ENCODE measurements at places on chromosomes 3 and 15.

- no peak for DNase-seq
Observed at GRCh38 chr3:75395580-75396315, 268.4 kb upstream of the FRG2C start.

- no peak for DNase-seq
Observed at GRCh38 chr15:63133786-63134185, 12.1 kb downstream of the LACTB start.

GRCh38 chr3:159941038-159942000 lies 47.3 kb upstream of the IL12A start:
- DNase-seq = no peak

DNA sequence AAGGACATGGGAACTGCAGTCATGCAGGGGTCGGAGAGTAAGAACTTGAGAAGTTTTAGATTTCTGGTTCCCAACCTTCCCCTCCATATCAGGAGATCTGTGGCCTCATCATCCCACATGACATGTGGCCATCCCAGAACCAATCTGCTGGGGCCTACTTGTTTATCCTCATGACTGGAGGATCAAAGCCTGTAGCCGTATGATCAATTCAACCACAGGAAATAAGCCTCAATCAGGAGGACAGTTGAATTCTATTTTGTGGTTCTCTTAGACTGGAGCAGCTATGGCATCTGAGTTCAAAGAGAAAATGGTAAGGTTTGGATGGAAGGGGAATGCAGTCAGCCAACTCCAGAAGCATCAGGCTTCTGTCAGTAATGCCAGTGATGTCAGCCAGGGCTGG lies 57.2 kb downstream of the IL16 start:
- no peak for DNase-seq

- DNase-seq = no peak
Observed at GRCh38 chr15:100517846-100518245, 10.9 kb downstream of the CERS3 start.

DNA sequence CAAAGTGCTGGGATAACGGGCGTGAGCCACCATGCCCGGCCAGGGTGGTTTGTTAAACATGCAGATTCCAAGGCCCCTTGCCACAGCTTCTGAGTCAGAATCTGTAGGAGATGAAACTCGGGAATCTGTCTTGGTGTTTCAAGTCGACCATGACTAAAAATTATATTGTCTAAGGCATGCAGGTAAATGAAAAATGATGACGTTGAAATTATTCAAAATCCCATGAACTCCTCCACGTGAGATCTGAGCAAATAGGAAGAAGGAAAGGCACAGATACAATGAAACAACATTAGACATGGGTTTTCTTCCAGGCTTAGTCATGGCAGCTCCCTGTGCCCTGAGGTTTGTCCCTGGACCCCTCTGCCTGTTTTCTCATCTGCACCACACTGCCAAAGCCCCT lies 172.0 kb upstream of the CMC1 start:
- no peak for DNase-seq

GRCh38 chr15:63526401-63526800 lies 22.0 kb downstream of the USP3 start:
- no peak for DNase-seq

DNA sequence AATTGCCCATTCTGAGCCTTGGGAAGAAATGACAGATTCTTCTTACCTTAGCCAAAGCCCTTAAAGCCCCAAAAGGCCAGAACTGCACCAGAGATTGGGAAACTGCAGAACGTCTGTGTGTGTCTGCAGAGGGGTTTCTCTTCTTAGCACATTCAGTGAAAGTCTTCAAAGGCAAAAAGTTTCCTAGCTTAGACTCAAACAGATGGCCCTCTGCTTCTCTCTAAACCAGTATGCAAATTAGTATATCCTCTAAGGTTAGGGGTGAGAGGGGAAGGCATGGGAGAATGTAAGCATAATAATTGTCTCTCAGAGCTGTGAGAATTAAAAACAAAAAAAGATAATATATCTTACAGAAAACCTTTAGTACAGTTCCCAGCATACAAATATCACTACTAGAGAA lies 334.0 kb upstream of the MCTP2 start:
- no peak for DNase-seq

DNA sequence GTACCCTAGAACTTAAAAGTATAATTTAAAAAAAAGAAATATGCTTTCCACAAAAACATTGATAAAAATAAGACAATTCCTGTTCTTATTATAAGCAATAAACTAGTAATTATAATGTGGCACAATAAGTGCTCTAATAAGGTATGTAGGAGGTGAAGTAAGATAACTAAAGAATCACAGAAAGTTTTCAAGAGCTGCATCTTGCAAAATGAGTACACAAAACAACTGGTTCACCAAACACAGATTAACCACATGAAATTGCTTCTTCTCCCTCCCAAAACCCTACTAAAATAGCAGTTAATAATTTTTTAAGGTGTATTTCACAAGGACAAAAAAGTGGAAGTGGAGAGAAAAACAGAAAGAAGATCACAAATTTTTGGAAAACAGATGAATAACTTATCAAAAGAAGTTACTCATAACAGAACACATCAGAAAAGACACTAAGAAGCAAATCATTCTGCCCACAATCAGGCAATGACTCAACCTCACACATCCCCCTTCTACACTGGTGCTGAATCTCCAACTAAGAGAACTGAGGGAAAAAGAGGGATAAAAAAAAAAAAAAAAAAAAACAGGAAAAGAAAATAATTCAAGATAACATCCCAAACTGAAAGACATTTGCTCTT lies 64.2 kb downstream of the TBC1D5 start:
- no peak for DNase-seq

- no peak for DNase-seq
Observed at GRCh38 chr15:34802803-34803750, 7.7 kb upstream of the ACTC1 start.

- DNase-seq = no peak
Observed at GRCh38 chr15:30991255-30992235, at the start of gene MTMR10. Gene MTMR10 (minus strand): TSS chr15:30991628. CDS start chr15:30991506, 122 bp downstream.

- no peak for DNase-seq
Observed at GRCh38 chr3:128432971-128433836, 33.5 kb downstream of the DNAJB8 start.

- DNase-seq = no peak
Observed at GRCh38 chr3:57594144-57594543, 3.0 kb downstream of the ARF4 start.

- no peak for DNase-seq
Observed at GRCh38 chr3:15116032-15116669, 17.2 kb upstream of the RBSN start.

GRCh38 chr3:122025296-122025695 lies 3.2 kb upstream of the ILDR1 start:
- no peak for DNase-seq

DNA sequence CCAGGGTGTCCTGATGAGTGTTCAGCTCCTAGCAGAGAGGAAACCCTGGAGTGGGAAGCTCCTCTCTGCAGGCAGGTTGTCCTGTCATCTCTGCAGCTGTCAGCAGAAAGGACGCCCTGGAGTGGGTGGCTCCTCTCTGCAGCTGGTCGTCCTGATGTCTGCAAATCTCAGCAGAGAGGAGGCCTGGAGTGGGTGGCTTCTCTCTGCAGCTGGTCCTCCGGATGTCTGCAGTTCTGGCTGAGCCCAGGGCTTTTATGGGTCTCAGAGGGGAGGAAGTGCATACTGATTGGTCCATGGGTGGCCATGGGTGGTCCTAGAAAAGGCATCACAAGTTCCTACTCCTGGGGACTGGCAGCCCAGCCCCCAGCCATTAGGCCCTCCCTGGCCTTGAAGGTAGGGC lies 102.6 kb upstream of the BNIP2 start:
- no peak for DNase-seq
